ENCODE measurements at places on chromosomes 4 and X. TPM values are rescaled to one million over a fixed set of nuclear protein-coding genes. Genes with fewer than 3 reads are reported as not detected.

GRCh38 chr4:41569961-41570360 lies 32.0 kb downstream of the LIMCH1 start:
- peak; percentile 20 for DNase-seq

DNA sequence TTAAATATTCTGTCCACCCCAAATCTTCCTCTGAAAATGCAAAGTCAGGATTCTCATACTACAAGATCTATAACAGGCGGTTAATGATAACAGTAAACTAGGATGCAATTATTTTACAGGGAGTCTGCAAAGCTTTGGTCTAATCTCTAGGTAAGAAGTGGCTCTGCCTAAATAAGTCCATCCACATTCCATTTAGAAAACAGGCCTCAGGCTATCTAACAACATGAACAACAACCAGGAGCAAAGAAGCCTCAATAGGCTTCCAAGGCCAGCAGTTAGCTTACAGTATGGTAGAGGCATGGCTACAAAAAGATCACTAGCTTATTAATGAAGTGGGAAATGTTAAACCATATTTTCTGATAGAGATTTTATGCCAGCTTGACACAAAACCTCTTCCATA lies 6.4 kb downstream of the MAB21L2 start:
- DNase-seq = no peak

Gene IL21
- not detected for total RNA-seq

Gene HMGN5
- 4.1 TPM for total RNA-seq

GRCh38 chr4:184166736-184167135 lies 50.9 kb downstream of the ENPP6 start:
- no peak for DNase-seq

DNA sequence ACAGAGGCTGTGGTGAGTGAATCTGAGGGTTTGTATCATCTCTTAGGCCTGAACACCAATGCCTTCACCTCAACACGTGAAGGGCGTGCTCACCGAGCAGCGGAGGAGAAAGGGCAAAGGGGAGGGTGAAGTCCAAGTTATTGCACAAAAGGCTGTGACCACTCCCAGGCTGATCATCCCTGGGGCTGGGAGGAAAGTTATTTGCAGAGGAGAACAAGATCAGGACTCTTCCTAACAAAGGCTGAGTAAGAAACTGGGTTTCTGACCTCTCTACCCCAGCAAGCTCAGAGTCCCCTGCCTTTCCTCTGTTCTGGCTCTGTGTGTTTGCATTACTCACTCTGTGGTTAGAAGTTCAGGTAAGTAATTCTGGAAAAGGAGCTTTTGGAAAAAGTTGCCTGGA lies 366.3 kb upstream of the CXorf51A start:
- DNase-seq = no peak

DNA sequence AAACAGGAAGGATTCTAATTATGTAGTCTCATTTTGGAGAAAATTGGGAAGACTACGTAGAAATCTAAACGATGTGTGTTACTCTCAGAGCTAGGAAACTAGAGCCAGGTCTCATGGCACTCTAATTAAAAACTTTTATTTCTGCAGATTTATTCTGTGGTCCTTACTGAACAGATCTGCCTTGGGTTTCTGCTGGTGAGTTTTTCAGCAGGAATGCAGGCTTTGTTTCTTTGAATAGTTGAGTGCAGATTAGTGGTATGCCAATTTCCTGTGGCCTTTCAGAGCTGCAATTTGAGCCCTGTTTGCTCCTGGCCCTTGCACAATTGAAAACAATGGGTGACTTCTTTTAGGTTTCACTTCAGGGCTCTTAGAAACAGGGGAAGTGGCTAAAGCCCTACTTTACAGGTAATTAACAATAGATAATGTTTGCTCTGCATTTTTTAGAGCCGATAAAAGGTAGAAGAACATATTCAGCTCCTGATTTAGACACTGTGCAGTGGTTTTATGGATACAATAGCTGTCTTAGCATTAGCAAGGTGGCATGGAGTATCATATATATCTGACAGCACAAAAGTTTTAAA lies 21.8 kb downstream of the SPRY1 start:
- no peak for DNase-seq

GRCh38 chr4:29588617-29589016 lies 1131.6 kb upstream of the PCDH7 start:
- no peak for DNase-seq

DNA sequence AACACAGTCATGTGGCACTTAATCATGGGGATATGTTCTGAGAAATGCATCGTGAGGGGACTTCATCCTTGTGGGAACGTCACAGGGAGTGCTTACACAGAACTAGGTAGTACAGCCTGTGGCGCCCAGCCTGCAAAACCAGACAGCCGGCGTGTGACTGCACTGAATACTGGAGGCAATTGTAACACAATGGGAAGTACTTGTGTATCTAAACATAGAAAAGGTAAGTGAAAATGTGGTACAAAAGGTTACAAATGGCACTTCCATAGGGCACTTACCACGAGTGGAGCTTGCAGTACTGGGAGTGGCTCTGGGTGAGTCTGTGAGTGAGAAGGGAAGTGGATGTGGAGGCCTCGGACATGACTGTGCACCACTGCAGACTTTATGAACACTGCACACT lies 5.2 kb downstream of the TLR3 start:
- peak; percentile 55 for DNase-seq

DNA sequence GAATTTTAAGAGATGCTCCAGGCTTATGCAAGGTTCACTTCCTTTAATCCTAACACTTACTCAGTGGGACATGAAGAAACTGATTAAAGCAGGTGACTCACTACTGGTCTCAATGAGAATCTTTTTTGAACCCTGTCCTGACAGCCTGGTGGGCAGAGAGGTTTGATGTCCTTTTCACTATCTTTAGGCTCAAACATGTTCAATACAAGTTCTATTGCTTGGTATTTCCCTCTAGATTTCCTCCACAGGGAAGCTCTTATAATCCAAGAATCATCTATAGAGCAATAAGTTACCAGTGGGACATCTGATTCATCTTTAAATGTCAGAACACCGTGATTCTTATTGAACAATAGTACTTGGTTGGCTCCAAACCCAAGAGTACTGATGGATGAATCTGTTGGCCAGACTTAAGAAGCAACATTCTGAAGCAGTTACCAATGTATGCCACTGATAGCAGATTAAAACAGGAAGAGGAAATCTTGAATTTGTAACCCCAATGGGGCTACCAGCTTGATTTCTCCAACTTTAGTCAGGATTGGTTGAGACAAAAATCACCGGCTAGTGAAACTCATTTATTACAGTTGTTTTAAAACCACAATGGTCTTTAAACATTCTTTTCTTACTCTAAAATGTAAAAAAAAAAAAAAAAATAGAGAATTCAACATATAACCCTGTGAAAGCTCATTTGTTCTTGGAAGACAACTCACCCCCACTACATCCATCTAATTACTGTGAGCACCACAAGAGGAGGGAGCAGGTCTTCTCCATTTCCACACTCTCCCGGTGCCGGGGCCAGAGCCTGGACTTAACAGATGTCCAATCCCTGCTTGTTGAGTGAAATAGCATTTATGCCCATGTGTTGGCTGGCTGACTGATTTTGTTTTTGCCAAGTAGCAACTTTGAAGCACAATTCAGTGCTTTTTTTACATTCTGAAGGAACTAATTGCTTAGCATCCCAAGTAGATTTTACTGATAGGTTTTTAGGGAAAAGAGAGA lies 43.3 kb downstream of the FGFBP1 start:
- no peak for DNase-seq

All from right cardiac atrium (tissue), 5 donors.